ACHN (cell line): ENCODE measurements at places on chromosomes 11 and 22.

DNA sequence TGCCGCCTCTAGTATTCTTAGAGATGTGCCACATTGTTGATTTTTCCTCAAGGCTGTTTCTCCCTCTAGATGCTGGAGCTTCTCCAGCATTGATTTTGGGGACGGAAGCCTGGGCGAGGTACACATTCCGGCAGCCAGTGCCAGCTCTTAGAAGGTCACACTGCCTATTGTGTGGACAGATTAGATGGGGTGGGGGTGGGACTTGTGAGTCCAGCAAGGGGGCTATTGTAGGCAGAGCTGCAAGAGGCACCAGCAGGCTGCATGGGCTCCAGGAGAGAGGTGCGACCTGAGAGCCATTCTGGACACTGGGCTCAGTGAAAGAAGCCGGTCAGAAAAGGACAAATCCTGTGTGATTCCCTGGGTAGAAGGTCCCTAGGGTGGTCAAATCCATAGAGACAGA, 12.4 kb downstream of the C11orf21 start:
- no peak for DNase-seq

- DNase-seq, result no peak
Measured at GRCh38 chr22:45683248-45683647, 11.6 kb downstream of the ATXN10 start.

GRCh38 chr11:118763041-118763440, 27.9 kb downstream of the DDX6 start:
- no peak for DNase-seq

DNA sequence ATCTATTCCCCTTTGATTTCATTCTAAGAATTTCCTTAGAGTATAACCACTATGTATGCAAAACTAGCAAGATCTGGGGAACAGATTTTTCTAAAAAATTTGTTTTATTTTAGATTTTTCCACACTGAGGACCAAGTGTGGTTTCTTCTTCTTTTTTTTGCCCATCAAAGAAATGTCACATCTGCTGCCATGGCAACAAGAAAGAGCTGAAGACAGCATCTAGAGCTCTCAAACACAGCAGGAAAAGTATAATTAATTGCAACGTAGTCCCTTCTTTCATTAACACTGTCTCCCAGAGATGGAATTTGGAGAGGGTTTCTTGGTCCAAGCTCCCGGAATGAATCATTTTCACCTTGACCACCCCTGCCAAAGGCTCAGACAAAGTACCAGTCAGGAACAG, 256.7 kb upstream of the CCDC90B start:
- DNase-seq, result no peak

GRCh38 chr22:40211476-40212054, 33.8 kb downstream of the TNRC6B start:
- no peak for DNase-seq

DNA sequence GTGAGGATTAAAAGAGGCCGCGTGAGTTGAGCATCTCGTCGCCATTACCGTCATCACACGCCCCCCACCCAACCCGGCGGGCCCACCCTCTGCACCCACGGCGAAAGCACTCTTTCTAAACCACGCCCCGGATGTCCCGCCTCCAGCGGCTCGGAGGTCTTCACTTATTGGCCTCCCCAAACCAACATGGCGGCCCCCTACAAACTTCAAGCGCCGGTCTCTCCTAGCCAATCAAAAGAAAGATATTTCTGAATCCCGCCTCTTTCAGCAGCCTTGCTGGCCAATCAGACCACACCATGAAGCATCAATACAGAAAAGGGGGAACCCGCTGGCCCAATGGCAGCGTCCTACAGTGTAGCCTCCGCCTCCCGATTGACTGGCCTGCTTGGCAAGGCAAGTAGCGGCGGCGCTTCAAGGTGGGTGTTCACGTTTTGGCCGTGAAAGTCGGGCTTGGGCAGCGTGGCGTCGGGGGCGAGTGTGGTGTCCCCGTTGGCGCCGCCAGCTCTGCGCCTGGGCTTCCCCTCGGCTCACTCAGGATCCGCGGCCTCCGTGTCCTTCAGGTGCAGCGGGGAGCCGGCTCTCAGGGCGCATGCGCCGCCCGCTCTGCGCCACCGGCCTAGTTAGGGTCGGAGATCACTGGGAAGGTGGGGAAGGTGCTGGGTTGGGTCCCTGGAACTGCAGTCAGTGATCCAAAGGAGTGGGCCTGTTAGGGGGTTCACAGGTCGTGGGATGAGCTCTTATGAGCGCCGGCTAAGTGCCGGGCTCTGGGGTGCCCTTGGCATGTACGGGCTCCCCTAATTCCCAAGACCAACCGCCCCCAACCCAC, at the start of gene NDUFS8:
NDUFS8 (plus strand) TSS at position 364 of the 826 bp plus-strand sequence. CDS start 1,471 bp downstream, outside the sequence.
- peak; percentile 98 for DNase-seq

DNA sequence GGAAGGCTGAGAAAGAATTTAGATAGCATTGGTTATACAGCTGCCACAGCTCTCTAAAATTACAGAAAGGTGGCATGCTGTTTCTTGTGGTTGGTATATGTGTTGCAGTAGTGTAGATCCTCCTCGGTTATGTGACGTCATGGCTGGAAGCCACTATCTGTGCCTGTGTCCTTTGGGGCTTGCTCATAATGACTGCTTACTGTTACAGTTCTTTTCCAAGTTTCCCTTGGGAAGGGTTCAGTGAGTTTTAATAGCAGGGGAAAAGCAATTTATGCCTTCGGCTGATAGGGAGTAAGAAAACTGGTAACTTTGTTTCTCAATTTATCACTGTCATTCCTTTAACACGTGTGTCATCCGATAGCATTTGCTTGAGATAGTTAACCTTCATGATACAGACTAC, 47.2 kb downstream of the POLD3 start:
- no peak for DNase-seq

GRCh38 chr11:1487091-1487850, 692 bp upstream of the MOB2 start:
- DNase-seq, result no peak

- DNase-seq, result no peak
Measured at GRCh38 chr11:72969894-72970335, 155.7 kb downstream of the ATG16L2 start.

- no peak for DNase-seq
Measured at GRCh38 chr11:104199053-104199452, 35.1 kb upstream of the PDGFD start.

DNA sequence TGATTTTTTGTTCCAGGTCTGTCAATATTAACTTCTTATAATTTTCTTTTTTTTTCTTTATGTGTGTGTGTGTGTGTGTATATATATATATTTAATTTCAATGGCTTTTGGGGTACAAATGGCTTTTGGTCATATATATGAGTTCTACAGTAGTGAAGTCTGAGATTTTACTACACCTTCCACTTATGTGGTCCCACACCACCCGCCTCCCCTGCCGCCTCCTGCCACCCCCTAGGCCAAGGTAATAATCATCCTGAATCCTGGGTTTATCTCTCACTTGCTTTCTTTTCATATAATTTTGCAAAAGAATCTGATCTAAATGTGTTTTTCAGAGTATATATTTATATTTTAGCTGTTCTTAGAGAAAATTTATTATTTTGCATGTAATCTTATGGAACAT, 11.1 kb downstream of the NEAT1 start:
- no peak for DNase-seq
